ENCODE measurements at places on chromosomes 1 and 21.

DNA sequence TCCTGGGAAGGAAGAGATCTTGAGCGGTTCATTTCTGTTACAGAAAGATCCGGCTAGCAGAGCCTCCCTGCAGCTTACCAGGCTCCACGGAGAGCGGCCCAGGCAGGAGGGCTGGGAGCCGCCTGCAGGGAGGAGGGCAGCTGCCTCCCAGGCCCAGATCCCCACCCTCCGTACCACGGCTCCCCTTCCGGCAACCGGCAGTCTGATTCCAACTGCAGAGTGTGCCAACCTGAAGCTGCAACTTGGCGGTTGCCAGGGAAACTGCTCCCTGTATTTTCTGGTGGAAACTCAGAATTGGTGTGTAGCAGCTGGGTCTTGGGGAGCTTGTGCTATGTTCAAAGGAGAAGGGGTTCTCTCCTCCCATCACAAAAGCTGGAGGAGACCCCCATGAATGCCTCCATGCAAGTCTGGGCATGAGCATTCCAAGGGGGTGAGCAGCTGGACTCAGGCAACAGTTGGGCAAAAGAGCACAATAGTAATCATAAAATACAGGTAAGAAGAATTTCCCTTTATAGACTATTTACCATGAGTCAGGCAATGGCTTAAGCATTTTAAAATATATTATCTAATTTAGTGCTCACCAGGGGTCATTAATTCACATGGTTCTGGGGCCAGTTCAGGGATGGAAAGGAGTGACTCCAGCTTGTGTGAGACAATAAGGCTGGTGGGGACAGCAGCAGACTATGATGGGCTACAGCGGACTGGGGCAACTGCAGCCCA, 46.1 kb upstream of the KAZN start:
- peak; percentile 5 for DNase-seq

GRCh38 chr1:45953934-45954847, 150.8 kb downstream of the MAST2 start:
- DNase-seq = no peak

DNA sequence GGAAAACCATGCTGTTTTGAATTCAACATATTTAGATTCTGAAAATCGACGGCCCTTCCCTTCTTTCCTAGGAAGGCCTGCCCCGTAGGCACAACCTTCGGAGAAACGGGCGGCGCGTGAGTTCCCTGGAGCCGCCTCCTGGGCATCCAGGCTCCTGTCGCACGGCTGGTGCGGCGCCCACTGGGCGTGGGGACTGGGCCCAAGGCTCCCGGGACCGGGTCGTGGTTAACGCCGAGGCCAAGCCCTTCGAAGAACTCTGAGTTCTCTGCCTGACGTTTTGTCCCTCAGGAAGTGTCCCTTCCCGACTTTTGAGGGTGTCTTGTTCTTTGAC, 19.2 kb upstream of the TBX15 start:
- DNase-seq = no peak

DNA sequence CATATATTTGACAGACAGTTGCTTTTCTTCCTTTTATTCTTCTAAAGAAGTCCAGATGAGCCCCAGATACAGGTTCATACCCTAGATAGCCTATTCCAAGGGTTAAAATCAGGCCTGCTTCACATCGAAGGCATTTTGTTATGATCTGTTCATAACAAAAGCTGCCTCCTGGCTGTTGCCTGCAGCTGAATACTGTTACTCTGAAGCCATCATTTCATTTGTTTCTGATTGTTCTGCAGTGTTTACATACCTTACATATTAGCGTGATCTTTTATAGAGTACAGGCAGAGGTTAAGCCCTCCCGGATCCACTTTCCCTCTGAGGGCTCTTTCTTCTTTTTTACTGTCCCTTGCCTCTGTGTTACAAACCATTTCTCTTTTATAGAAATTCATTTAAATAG, 219.0 kb upstream of the HOOK1 start:
- DNase-seq = no peak

DNA sequence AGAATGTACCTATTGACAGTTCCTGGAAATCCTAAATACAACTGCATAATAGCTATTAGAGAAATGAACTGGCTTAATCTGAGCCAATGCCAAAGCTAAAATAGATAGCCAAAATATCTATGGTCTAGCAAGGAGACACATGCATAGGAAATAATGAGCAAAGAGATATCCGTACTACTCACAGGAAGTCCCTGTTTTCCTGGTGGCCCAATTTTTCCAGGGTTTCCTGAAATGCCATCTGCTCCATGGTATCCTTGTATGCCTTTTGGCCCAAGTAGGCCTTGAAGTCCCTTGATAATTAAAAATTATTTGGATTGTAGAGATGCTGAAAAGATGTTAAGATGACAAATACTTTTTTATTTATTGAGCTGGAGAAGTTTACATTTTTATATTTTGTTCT, 108.4 kb upstream of the ZNHIT6 start:
- DNase-seq = peak; percentile 64
